ENCODE measurements at places on chromosomes 1 and 21.

DNA sequence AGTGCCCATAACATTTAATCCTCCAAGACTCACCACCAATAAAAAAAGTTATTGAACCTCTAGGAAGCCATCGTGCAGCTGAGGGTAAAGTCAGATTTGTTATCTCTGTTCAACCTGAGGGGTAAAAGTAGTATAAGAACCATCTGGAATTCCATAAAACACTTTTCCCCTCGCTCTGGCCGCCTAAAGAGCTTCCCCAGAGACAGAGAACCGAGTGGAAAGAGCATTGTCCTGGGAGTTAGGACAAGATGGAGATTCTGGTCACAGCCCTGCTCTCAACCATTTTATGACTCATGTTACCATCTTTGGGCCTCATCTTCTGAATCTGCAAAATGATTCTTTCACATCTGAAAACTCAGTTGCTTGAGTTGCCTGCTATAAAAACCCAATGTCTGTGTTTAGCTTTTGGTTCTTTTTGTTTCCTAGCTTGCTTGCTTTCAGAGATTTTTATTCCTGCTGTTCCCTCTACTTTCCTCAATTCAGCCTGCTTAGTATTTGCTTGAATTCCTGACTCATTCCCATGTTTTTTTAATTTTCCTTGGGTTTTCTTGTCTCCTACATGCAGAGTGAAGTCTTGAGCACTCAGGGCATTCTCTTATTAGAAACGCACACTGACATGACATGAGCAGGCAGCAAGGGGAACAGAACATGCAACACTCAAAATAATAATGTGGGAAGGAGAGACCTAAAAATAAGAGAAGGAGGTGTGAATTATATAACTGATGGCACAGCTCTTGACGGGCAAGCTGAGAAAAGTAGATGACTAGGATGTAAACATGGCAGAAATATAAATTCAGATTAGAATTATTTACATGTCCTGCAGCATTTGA is 1.7 kb downstream of the EPHX4 start:
- DNase-seq: no peak

GRCh38 chr1:54456921-54457529 is 50.8 kb upstream of the SSBP3 start:
- no peak for DNase-seq

- no peak for DNase-seq
These were observed 33.8 kb downstream of the KANK4 start for GRCh38 chr1:62285440-62285839.

DNA sequence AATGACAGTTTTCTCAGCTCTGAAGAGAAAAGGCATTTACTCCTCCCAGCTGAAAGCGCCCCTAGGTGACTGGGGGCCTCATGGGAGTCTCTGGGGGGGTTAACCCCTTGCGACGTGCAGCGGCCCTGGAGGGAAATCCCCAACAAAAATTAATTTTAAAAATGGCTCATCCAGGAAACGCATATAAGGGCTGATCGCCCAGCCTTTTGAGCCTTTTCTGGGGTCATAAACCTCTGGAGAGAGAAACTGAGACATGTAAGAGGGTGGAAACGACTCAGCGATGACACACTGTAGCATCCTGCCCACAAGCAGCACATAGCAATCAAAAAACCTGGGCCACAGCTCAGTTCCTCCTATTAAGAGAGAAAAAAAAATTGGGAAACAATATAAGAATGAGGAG is 20.4 kb upstream of the HPDL start:
- no peak for DNase-seq

DNA sequence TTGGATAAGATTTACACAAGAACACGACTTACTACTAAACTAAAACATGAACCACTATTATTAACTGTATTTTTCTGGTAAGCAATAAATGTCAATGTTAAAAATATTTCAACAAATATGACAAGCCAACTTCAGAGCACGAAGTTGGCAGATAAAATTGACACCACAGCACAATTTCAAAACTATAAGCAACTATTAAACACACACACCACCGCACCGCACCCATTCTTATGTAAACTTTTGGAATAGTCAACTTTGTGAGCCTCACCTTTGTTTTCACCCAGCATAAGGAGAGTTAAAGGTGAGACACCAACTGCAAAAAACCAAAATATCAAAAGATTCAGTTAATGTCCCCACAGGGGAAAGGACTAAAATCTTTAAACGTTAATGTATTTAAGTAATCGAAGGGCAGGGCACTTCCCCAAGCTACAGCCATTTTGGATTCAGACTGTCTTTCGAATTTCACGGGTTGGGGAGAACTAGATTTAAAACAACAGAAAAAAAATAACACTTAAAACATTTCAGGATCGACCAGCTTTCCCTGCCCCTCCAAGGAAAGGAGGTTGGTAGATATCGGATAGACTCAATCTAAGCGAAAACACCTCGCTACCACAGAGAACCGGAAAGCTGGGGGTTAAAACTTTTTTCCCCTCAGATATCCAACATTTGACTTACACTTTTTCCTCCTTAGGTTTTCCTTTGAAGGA is 872 bp downstream of the GPBP1L1 start:
- DNase-seq: peak; percentile 5

GRCh38 chr1:75172556-75172955 is 38.4 kb downstream of the LHX8 start:
- no peak for DNase-seq

- DNase-seq: no peak
These were observed 153.2 kb downstream of the TRABD2B start for GRCh38 chr1:47843781-47844557.

DNA sequence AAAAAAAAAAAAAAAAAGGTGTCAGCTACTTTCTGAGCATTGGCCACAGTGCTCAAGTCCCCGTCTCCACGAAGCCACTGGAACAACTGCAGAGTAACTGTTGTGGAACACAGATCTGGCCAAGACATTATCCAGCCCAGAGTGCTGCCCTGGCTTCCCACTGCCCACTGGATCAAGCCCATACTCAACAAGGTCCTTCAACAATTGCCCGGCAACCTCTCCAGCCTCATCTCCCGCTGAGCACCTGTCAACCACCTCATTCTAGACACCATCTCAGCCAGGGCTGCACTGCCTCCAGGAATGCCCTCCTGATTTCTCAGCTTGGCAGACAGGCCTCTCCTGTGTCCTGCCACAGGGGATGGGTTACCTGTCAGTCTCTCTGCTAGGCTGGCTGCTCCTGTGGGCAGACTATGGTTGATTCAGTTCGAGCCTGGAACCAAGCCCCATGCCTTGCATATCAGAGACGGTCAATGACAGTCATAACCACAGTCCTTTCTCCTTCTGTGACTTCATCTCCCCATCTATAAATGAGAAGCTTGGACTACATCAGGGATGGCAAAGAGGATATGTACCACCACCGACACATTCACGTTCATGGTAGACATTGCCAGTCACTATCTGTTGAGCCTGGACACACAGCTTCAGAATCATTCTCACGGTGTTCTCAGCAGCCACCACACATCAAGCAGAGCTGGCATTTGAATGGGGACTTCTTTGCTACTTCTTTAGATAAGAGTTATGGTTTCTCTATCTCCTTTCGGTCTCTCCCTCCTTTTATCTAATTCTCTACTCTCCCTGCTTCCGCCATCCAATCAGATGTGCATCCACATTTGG is 76.9 kb downstream of the MRPL37 start:
- DNase-seq: no peak

DNA sequence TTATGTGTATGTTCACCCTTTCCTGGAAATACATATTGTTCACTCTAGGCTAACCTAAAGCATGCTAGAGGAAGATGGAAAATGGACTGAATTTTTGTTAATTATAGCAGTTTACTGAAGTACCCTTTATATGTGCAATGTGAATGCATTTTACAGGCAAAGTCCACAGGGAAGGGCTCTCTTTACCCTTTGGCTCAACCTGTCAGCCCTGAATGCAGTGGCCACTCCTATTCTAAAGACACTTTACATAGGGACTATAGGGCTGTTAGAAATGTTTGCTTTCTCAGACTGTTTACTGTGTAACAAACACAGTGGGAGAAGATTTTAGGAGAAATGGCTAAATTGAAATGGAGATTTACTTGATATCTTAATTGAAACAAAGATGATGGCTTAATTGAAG is 78.5 kb downstream of the BRINP2 start:
- no peak for DNase-seq

DNA sequence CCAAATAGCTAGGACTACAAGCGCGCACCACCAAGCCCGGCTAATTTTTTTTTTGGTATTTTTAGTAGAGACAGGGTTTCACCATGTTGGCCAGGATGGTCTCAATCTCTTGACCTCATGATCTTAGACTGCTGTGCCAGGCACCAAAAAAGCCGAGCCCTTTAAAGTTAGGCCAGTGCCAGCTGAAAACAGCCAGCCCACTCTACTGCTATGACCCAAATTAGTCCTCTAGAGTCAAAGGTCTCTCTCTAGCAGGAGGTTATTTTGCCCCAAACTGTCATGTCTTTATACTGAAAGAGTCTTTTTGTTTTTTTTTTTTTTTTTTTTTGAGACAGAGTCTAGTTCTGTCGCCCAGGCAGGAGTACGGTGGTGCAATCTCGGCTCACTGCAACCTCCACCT is 9.7 kb upstream of the HHIPL2 start:
- DNase-seq: no peak

- no peak for DNase-seq
These were observed 5.7 kb upstream of the TMEM167B start for GRCh38 chr1:109084563-109085517.

GRCh38 chr21:45041351-45041805 is 33.0 kb upstream of the ADARB1 start:
- no peak for DNase-seq

DNA sequence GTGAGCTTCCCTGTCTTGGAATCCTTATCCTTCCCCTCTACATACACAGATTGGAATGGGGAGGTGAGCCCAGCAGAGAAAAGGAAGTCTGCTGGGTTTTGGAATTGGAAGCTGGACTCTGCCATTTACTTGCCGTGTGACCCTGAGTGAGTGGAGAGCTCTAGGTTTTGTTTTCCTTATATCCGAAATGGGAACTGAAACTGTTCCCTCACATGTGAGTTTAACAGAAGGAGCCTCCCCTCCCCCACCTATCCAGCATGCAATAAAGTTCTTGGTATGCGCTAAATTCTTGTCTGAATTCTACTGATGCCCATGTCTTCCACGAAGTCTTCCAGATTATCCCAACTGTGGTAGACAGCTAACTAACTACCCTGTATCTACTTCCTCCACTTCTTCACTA is 58.7 kb downstream of the NENF start:
- DNase-seq: no peak

DNA sequence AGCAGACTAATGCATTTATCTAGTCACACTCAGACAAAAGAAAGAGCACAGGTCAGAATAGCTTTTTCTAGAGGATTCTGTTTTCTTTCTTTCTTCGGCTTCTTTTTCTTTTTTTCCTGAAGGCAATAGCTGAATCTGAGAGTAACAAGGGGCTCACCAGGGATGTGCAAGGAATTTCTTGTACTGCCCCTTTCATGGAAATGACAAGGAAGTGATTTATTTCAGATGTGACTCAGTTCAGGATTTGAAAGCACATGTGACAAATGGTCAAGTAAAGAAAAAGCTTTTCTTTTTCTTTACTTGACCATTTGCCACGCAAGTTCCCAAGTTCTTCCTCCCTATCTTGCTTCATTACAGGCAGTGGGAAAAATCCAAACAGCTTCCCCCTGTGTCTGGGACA is 202.0 kb downstream of the GABPA start:
- no peak for DNase-seq
